Sciatic nerve (tissue), 2 donors: ENCODE measurements at places on chromosomes 1 and 21. TPM values are rescaled to one million over a fixed set of nuclear protein-coding genes. Genes with fewer than 3 reads are reported as not detected.

HSPG2 gene
- total RNA-seq = 887 TPM

LPAR3 gene
- total RNA-seq = 0.36 TPM

PLEKHA6 gene
- total RNA-seq = 18.9 TPM

LCK gene
- 3.2 TPM for total RNA-seq

OR14K1 gene
- not detected for total RNA-seq

PARP1 gene
- 85.2 TPM for total RNA-seq

NCAM2 gene
- 41.2 TPM for total RNA-seq

SH2D5 gene
- total RNA-seq = not detected

LRRC38 gene
- not detected for total RNA-seq

PGM1 gene
- total RNA-seq = 33.7 TPM

TGFBR3 gene
- 109 TPM for total RNA-seq

ANKRD65 gene
- 11.2 TPM for total RNA-seq

- peak; percentile 86 for DNase-seq
These were observed 1.2 kb upstream of the ARHGEF16 start for GRCh38 chr1:3453203-3453761.

GRCh38 chr1:207833381-207833780 lies 77.5 kb downstream of the CD34 start:
- DNase-seq = peak; percentile 18

DNA sequence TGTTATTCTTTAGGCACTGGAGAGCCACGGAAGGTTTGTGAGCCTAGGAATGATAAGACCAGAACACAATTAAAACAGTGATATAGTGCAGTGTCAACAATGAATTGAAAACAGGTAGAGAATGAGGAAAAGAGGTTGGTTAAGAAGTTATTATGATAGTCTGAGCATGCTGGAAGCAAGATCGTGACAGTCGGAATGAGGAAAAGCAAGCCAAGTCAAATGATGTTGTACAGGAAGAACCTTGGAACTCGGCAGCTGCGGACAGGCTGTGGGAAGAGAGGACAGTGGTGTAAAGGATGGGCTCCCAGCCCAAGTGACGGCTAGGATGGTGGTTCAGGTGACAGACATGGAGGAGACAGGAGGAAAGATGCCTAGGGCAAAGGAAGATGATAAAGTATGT lies 25.6 kb downstream of the MTARC1 start:
- DNase-seq = no peak

GRCh38 chr1:205667909-205668643 lies 12.2 kb downstream of the SLC45A3 start:
- no peak for DNase-seq

DNA sequence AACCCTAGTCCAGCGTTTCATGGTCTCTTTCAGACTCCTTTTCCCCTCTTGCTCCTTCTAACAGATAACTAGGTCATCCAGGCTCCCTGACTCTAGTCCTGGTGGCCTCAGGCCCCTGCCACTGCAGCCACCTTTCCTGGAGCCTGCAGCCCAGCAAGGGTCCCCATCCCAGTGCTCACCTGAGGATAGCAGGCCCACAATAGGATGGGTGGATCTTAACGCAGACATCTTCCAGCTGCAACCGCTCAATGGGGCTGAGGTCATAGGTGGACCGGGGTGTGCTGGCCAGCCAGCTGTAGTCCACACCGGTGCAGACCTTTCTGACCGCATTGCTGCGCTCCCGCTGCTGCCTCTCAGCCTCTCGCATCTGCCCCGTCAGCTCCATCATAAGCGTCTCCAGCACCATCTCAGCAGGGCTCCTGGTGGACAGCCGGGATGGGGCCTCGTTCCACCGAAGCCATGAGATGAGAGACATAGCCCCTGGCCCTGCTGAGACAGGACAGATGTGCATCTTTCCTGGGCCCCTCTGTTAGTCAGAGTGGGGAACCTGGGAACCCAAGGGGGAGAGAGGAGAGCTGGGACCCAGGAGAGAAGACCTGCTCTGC lies 10.9 kb downstream of the RD3 start:
- DNase-seq = no peak

DNA sequence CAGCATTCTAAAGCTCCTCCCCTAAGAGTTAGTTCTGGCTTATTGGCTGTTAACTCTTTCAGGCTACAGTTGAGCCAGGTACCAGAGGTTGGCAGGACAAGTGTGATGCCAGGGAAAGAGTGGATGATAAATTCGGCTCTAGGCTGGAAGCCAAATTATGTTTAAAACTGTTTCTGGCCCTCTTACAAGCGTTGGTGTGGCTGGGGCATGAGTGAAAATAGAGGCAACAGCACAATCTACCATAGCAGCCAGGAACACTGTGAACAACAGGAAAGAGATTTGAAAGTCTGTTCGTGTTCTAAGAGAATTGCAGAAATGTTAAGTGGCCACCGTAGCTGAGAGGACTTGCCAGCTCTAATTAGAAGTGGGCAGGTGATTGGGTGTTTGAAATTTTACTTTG lies 84.2 kb downstream of the CDC7 start:
- no peak for DNase-seq

DNA sequence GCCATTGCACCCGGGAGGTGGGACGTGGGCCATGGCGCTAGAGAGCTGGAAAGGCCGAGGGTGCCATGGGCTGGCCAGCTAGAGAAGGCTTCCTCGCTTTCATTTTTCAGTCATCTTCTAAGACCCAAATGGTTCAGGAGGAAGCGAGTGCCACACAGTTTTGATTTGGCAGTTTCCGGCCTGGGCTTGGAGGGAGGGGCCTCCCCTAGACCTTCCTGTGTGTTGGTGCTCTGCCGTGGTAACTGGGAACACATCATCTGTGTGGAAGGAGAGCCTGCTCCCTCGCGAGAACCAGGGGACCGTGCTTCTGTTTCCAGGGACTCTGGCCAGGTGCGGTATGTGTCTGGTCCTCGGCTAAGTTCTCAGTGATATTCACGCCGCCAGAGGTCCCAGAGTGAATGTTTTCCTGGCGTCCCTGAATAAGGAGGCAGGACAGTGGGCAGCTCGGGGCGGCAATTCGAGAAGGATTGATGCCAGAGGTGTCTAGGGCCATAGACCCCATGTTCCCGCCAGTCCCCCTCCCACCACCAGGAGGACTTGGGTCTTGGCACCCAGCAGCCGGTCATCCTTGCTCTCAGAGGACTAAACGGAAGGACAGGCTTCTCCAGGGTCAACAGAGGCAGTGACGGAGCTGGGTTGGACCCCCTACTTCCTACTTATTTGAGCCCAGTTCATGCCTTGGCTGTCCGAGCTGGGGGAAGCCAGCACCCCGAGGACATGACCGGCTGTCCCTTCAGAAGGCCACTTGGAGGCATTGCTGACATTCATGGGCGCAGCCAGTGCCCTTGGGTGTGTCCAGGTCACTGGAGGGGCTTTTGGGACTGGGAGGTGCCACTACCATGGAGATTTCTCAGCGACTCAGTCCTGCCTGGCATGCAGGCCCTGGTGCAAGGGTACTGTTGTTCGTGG lies 2.7 kb upstream of the NPHP4 start:
- DNase-seq = no peak

DNA sequence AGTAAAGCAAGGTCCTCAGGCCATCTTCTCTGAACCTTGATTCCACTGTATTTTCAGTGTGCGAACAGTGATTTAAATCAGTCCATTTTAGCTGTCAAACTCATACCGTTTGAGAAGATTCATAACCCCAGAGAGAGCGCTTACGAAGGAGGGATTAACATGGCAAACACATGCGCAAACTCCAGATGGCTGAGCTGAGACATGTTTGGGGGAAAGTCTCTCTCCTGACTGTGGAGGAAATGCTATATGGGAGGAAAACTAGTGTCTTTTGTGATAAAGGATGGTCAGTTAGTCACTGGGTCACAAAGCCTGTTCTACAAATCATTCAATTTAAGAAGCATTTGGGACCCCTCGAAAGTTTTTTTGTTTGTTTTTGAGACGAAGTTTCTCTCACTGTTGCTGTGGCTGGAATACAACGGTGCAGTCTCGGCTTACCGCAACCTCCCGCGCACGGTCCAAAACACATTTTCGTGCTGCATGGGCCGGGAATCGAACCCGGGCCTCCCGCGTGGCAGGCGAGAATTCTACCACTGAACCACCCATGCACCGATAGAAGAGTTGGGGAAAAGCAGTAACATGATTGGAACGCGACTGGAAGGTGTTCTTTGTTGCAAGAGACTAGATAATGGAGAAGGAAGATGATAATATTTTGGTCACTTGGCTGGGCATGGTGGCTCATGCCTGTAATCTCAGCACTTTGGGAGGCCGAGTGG lies 58.4 kb upstream of the CXADR start:
- DNase-seq = peak; percentile 71

GRCh38 chr1:72283307-72284083 lies 1.2 kb upstream of the NEGR1 start:
- peak; percentile 89 for DNase-seq

DNA sequence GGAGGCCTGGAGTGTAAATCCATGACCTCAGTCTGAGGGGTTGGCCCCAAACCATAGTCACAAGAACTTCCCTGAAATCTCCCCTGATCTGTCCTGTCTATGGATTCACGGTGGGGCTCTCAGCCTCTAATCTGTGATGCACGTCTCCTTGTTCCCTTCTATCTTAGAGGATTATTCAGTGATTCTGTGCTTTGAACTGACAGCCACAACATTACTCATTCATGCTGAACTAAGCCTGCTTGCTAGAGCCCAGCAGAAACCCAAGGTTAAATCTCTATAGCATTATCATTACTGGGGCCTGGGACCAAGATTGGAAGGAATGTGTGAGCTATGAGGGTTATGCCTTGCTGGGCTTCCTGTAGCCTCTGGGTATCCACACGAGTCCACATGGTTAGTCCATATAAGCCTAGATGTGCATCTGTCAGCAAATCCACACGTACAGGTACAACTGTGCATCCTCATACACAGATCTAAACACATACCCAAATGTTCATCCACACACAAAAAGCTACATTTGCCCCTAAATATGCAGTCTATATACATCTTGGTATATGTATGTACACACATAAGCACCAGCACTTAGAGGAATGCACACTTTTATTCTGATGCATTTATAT lies 22.4 kb upstream of the MAGOH start:
- DNase-seq = no peak

- DNase-seq = no peak
These were observed 1.6 kb downstream of the TTC13 start for GRCh38 chr1:230976825-230977747.

GRCh38 chr1:199089393-199090122 lies 450.7 kb downstream of the PTPRC start:
- DNase-seq = no peak

- no peak for DNase-seq
These were observed 30.0 kb upstream of the DMRTA2 start for GRCh38 chr1:50453266-50453665.

DNA sequence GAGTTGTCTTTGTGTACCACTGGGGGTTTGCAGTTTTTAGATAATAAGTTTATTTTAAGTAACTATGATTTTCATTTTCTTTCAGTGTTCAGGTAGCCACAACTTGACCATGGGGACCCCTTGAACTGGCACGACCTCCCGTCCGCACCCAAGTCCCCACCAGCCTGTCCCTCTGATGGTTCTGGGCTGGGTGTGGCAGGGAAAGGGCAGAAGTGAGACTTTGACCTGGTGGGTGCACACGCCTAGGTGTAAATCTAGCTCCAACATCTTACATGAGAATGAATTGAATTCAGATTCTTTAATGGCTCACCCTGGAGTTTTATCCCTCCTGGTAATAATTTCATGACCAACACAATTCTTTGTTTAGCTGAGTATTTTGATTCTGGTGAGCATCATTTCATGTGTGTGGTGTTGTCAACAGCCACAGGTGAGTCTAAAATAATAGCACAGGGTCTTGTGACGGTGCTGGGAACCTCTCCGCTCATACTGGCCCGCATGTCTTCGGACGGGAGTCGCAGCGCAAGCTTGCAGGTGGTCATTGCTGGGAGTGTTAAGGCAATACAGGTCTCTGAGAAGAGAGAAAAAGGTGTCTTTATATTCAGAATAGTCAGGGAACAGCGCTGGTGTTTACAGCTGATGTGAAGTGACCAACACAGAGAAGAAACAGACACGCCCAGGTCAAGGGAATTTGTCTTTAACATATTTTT lies 50.8 kb upstream of the POFUT2 start:
- peak; percentile 44 for DNase-seq

- peak; percentile 94 for DNase-seq
These were observed 898 bp upstream of the TMEM200B start for GRCh38 chr1:29124366-29125236.

- DNase-seq = no peak
These were observed 118.5 kb upstream of the NGF start for GRCh38 chr1:115456441-115456961.

- DNase-seq = no peak
These were observed 23.7 kb downstream of the MRPL37 start for GRCh38 chr1:54223441-54224202.

DNA sequence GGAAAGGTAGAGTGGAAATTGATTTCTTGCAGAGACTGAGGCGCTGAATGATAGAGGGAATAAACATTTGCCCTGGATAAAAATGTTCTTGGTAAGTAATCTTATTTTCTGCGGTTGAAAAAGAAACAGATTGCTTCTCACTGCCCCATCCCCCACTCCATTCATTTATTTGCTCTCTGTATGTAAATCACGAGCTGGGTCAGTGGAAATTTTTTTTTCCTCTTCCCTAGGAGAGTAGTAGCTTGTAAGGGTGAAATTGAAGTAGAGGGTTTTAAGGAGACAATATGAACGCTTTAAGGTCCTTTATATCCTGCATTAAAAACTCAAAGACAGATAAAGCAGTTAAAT lies 1.4 kb upstream of the BRINP3 start:
- DNase-seq = no peak
